ENCODE measurements at places on chromosomes 6 and 20.

GRCh38 chr20:62696434-62696957, 12.1 kb upstream of the NTSR1 start:
- DNase-seq: no peak

GRCh38 chr6:88650029-88650619, 313.3 kb downstream of the RNGTT start:
- DNase-seq: no peak

GRCh38 chr6:6312901-6313441, 7.5 kb downstream of the F13A1 start:
- no peak for DNase-seq

DNA sequence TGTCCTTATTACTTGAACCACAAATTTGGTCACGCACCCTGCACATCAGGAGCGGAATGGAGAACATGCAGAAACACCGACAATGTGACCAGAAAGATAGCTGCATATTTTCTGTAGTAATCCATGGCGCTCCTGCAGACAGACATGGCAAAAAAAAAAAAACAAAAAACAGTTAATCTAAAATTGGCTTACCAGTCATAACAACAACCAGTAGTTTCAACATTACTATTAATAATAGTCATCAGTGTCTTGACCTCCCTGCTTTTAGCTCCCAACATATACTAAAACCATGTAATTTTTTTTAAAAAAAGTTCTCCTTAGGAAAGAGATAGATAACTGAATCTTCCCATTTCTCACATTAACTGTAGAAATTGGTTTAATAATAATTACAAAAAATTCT, 6.8 kb downstream of the CGA start:
- DNase-seq: no peak

GRCh38 chr20:57071283-57071731, 195.1 kb downstream of the BMP7 start:
- DNase-seq: no peak

DNA sequence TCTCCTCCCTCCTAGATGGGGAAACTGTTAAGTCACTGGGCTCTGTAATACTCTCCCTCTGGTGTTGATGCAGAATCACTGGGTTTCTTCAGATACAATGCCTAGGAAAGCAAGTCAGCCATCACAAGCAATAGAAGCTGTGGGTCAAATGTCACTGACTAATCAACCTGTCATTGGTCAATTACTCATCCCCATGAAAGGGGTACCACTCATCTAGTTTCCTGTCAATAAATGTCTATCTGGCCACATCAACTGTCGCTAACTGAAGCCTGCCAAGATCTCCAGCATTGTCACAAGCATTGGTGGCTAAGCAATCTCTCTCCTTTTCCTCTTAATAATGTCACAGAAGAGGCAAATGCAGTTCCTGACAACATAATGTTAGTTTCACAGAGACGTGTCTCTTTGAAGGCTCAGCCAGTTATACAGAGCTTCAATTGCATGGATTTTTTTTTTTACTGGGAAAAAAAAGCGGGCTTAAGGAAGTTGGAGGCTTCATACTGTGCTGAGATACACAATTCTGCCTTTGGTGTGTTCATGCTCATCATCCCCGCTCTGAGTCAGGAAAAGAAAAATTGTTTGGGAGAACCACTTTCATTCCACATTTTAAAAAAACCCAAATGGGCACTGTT, 355.9 kb downstream of the BTBD9 start:
- DNase-seq: no peak

GRCh38 chr6:116246089-116246488, 7.8 kb downstream of the TSPYL4 start:
- DNase-seq: no peak

DNA sequence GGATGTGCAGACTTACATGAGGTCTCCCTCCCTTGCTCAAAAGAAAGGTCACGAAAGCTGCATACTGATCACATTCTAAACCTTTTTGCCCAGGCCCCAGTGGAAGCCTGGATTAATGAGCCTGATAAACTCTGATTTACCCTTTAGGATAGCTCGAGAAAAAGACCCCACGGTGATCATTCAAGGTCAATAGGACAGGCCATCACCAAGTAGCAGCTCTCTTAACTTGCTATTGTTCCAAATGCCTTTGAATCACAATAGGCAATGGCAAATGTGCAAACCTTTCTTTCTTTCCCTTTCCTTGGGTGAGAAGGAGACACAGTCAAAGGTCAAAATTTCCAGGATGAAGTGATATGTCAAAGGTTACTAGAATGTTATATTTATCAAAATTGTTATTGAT, 327.3 kb downstream of the HDGFL1 start:
- DNase-seq: no peak

DNA sequence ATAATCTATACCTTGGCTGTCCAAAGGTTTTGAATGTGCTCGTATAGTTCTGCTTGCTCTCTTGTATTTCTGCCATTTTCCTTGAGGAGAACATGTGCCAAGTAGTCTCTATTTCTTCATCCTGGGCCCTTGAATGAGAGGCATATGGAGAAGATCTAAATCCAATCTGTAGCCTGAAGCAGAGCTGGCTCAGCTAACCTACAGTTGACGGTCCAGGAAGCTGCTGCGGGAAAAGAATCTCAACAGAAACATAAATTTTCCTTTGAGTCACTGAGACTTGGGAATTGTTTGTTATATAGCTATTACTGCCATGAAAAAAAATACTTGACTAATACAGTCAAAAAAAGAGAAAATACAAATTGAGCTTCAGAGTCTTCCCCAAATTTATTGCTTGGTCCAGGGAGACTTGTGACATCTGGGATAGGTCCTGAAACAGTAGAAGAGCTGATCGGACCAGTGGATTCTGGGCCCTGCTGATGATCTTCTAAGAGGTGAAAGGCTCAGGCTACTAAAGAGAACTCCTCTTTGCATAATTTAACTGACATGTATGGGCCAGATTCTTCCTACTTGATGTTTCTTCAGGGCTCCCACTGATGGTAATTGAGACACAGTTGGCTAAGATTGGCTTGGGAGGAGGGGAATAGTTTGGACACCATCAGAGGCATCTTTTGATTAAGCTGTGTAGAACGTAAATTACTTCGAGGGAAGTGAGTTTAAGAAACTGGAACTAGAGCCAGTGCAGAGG, 29.9 kb upstream of the PLCB4 start:
- DNase-seq: no peak

DNA sequence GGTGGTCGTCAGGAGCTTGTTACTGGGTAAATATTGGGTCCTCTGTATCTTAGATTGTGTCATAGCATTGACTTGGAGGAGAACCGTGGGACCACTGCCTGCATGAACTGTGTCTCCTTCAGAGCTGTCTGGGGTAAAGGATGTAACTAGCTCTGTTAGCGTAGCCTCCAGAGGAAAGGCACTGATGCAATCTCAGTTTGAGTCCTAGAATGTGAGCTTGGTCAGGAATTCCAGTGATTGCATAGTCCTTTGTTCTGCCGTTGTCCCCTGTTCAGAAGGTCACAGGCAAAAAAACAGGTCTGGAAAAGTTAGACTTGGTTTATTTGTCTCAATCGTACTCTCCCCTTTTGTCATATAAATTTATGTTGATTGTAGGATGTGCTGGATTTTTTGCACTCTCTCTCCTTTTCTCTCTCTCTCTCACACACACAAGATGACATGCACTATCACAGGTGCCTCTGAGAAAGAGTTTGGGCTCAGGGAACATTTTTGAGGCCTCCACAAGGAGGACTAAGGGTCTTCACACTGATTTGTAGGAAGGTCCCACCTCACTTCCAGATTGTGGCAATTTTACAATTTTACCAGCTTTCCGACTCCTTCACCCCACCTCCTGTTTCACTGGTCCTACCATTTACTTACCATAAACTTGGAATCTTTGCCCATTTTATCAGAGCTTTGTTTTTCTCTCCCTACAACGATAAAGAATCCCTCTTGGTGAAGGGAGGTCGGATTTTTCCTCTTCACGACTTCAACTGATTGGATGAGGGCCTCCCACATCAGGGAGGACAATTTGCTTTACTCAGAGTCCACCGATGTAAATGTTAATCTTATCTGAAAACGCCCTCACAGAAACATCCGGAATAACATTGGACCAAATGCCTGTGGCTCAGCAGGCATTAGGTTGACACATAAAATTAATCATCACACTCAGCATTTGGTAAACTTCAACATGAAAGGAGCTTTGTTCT, 7.0 kb upstream of the DACT2 start:
- DNase-seq: no peak

Data from activated T-helper 9 cell treated with anti-CD3 and anti-CD28 coated beads, Interleukin-2, amount 50 U/mL, for 16 hours (primary cell).